ENCODE measurements at places on chromosomes 7 and 10.

DNA sequence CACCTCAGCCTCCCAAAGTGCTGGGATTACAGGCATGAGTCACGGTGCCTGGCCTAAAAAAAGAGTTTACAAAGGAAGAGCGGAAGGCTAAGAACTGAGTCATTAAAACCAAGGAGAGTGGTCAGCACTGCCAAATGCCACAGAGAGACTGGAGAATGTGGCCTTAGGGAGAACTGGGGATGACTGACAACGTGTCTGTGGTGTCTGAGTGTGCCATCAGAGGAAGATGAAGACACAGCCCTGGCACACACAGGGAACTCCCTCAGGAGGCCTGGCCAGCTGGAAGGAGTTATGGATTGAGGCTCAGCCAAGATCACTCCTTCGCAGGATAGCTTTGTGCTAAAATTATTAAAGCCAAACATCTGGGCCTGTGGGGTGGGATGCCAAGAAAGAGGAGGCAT is 3.9 kb upstream of the INA start:
- DNase-seq, result no peak

GRCh38 chr10:34808801-34809745 is 6.0 kb downstream of the PARD3 start:
- no peak for DNase-seq

DNA sequence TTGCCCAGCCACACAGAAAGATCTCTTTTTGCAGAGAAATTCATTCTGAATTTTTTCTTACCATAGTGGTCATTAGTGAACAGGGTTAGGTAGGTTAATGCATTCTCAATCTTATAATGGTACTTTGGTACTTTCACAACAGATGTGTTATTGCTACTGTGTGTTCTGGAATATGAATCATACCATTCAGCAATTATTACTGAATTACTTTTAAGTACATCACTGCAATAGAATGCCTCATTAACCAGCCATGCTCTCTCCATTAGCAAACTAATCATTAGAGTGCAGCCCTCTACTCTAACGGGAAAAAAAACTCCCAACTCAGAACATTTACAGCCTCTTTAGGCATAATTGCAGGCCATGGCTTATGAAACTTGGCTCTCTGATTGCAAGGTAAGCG is 102.1 kb downstream of the DOCK4 start:
- DNase-seq, result no peak

- no peak for DNase-seq
Measured at GRCh38 chr7:98352621-98353020, 48.3 kb downstream of the BAIAP2L1 start.

All from GM12878 (cell line).